ENCODE measurements at places on chromosomes 5 and 9.
A peak's percentile ranks its signal among the peaks of the same experiment; 100 is the strongest.

- no peak for DNase-seq
Measured at GRCh38 chr9:128825923-128826700, 3.5 kb downstream of the SPOUT1 start.

- DNase-seq: no peak
Measured at GRCh38 chr9:98038958-98039357, 17.6 kb upstream of the NANS start.

GRCh38 chr9:98450496-98450895 is 195.0 kb upstream of the TBC1D2 start:
- DNase-seq: no peak

- no peak for DNase-seq
Measured at GRCh38 chr9:2127486-2127885, 112.3 kb downstream of the SMARCA2 start.

DNA sequence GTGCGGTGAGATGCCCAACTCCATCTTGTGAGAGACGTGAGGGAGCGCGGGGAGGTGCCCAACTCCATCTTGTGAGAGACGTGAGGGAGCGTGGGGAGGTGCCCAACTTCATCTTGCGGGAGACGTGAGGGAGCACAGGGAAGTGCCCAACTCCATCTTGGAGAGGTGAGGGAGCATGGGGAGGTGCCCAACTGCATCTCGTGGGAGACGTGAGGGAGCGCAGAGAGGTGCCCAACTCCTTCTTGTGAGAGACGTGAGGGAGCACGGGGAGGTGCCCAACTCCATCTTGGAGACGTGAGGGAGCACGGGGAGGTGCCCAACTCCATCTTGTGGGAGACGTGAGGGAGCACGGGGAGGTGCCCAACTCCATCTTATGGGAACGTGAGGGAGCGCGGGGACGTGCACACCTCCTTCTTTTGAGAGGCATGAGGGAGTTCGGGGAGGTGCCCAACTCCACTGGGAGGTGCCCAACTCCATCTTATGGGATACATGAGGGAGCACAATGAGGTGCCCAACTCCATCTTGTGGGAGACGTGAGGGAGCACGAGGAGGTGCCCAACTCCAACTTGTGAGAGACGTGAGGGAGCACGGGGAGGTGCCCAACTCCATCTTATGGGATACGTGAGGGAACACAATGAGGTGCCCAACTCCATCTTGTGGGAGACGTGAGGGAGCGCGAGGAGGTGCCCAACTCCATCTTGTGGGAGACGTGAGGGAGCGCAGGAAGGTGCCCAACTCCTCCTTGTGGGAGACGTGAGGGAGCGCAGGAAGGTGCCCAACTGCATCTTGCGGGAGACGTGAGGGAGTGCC is 235.4 kb downstream of the CACNA1B start:
- DNase-seq: no peak

DNA sequence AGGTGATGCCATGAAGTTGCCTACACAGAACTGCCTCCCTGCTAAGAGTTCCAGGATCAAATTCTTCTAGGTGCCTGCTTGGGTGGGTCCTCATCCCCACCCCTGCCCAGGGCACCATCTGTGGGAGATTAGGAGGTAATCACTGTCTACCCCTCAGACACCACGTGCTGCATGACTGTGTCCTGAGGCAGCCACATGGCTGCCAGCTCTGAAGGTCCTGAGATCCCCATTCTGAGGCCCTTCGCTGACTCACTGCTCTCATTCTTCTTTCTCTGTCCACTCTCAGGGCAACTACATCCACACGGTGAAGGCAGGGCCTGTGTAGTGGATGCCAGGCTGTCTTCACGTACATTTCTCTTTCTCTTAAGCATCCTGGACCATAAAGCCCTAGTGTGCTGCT is 222.9 kb upstream of the ANKRD55 start:
- DNase-seq: no peak

DNA sequence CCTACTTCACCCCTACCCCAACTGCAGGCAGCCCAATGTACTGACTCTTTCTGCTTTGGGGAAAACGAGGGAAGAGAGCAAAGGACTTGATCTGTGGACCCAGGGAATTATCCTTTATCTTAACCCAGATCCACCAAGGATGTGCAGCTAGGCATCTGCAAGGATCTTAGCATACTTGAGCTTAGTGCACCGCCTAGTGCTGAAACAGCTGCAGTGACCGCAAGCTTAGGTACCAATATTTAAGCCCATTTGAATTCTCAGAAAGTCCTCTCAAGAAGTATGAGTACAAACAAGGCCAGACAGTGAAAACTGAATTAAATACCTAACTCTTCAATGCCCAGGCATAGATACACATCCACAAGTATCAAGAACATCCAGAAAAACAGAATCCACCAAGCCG is 576.7 kb upstream of the ADAMTS16 start:
- DNase-seq: no peak

DNA sequence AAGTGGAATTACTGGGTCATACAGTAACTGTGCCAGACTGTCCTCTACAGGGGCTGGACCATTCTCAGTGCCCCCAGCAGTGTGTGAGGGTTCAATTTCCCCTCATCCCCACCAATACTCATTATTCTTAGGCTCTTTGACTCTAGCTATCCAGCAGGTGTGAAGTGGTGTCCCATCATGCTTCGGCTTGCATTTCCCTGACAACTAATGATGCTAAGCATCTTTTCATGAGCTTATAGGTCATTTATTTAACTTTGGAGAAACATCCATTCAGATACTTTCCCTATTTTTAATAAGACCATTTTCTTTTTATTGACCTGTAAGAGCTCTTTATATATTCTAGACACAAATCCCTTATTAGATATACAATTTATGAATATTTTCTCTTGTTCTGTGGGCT is 63.6 kb downstream of the ADAMTS2 start:
- no peak for DNase-seq

GRCh38 chr9:129732946-129733631 is 19.8 kb downstream of the PTGES start:
- DNase-seq: no peak

GRCh38 chr9:130431536-130432303 is 13.0 kb upstream of the ASS1 start:
- no peak for DNase-seq

DNA sequence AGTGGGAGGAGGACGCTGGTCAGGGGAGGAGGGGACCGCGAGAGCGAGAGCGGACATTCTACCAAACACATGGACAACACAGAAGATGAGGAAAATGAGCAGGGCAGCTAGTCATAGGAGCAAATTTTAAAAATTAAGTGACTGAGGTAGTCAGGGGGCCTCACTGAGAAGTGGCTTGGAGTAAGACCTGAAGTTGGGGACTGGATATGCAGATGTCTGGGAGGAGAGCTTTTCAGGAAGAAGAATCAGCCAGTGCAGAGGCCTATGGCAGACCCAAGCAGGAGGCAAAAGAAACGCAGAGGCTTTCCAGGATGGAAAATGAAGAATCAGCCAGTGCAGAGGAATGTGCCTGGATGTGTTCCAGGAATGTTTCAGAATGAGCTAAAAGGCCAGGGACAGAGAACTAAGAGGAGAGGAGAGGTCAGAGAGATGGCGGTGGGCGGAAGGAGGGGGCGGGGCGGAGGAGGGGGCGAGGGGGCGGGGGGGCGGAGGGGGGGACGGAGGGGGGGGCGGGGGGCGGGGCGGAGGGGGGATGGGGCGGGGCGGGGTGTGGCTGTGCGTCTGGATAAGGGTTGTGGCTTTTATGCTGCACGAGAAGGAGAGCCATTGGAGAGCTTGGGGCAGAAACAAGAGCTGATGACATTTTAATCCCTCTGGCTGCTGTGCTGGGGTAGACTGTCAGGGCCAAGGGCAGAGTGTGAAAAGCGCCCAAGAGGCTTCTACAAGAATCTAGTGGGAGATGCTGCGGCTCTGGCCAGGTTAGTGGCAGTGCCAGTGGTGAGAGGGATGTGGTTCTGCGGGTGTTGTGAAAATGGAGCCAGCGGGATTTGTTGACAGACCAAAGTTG is 129.6 kb downstream of the KCNIP1 start:
- DNase-seq: peak; percentile 78

DNA sequence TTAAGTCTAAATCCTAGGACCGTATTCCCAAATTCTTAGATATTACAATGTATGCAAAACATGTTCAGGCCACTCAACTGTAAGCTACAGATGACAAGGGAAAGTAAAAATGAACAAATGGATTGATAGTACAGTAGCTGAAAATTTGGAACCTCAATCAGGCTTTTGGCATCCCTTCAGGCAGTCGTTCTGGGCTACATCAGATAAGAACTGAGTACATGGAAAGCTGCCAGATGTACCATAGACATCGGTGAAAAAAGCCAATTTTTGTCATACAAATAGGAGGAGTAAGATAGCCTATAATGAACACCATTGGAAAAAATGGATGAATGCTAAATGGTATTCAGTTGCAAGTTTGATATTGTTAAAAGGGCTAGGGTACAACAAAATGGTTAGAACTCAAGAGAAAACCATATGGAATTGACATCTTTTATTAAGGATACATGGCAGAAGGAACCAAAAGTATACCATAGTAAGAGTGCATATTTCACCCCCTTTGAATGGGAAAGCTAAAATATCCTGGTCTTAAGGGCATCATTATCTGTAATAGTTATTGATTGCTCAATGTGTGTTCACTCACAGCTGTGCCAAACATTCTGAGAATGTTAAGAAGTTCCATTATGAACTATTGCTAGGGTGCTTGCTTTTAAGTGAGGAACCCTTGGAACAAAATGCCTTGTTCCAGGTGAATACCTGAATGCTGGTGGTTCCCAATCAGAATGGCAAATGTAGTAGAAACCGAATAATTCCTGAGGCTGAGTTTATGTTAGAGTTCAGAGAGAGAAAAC is 86.4 kb downstream of the NR3C1 start:
- DNase-seq: no peak

- DNase-seq: no peak
Measured at GRCh38 chr9:99948896-99949295, 42.4 kb downstream of the STX17 start.

- DNase-seq: no peak
Measured at GRCh38 chr5:132915681-132916080, 42.2 kb downstream of the LEAP2 start.

GRCh38 chr9:84297162-84297821 is 43.3 kb downstream of the SLC28A3 start:
- no peak for DNase-seq

DNA sequence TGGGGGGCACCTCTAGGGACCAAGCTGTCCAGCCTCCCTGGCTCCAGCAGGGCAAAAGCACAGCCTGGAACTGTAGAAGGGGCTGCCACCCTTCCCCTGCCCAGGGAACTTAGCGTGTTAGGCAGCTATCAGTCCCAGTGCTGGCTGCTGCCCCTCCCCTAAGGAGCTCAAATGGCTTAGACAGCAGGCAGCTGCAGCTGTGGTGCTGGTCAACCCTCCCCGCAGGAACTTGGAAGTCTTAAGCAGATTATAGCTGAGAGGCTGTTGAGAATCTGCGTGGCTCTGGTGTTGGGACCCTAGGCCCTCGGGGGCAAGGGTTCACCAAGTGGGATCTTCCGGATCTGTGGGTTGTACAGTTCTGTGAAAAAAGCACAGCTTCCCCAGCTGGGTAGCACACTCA is 536.5 kb upstream of the CDH10 start:
- DNase-seq: no peak

- DNase-seq: no peak
Measured at GRCh38 chr9:71571186-71571585, 197.1 kb downstream of the CEMIP2 start.

GRCh38 chr5:85049020-85049419 is 664.3 kb upstream of the EDIL3 start:
- no peak for DNase-seq

DNA sequence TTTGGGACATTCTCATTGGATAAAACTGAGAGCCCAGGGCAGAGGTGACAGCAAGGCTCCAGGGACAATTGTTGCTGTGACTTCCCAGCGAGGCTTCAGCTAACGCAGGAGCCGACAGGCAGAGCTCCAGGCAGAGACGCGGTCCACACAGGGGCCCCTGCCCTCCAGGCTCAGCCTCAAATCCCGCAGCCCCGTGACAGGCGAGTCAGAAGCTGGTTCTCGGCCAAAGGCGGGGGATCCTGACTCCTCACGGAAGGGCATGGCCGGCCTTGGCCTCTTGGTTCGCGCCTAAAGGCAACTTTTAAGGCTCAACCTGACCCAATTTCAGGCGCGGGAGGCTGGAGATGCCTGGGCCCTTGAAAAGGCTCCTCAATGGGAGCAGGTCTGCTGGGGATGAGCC is 21.3 kb downstream of the SLC12A7 start:
- DNase-seq: no peak

DNA sequence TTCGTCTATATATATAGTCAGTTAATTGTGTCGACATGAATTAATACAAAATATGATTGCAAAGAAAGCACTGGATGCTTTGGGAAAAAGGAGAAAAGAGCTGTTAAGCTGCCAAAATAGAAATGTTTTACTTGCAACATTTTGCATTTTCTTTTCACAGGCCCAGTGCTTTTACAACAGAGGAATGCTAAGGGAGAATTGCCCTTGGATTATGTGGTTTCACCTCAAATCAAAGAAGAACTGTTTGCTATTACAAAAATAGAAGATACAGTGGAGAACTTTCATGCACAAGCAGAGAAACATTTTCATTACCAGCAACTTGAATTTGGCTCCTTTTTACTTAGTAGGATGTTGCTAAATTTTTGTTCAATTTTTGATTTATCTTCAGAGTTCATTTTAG is 76.2 kb downstream of the SLF1 start:
- DNase-seq: no peak

GRCh38 chr5:40646266-40646665 is 33.4 kb upstream of the PTGER4 start:
- no peak for DNase-seq

GRCh38 chr5:126364206-126364902 is 58.9 kb upstream of the GRAMD2B start:
- DNase-seq: no peak

DNA sequence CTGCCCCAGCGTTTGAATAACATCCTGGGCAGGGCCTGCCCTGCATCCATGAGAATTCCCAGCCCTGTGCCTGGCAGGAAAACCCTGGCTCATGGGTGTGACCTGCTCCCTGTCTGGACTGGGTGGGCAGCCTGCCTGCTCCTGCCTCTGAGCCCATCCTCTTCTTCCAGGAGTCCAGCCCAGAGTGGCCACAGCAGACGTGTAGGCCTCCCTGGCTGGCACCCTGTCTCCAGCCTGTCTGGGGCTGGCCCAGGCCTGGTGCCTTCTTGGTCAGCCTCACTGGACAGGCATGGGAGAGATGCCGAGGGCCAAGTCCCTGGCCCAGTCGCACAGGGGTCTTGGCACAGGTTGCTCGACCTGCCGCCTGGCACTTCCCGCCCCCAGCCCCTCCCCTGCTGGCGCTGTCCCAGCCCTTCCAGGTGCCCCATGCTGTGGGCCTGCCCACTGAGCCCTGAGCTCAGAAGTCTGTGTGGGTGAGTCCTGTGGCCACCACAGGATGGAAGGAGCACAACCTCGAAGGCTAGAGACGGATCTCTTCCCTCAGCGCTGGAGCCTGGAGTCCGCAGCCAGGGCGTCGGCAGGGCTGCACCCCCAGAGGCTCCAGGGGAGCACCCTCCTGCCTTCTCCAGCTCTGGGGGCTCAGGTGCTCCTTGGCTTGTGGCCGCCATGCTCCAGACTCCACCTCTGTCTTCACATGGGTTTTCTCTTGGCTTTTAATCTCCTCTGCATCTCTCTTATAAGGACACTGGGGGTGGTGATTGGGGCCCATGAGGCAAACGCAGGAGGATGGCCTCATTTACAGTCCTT is 11.8 kb upstream of the COL5A1 start:
- DNase-seq: no peak

GRCh38 chr9:87868175-87868574 is 14.5 kb upstream of the SPATA31E1 start:
- no peak for DNase-seq
